NCI-H524 treated with DMSO at 0.1 percent for 48 hours (cell line): ENCODE measurements at places on chromosomes 11 and 22.

DNA sequence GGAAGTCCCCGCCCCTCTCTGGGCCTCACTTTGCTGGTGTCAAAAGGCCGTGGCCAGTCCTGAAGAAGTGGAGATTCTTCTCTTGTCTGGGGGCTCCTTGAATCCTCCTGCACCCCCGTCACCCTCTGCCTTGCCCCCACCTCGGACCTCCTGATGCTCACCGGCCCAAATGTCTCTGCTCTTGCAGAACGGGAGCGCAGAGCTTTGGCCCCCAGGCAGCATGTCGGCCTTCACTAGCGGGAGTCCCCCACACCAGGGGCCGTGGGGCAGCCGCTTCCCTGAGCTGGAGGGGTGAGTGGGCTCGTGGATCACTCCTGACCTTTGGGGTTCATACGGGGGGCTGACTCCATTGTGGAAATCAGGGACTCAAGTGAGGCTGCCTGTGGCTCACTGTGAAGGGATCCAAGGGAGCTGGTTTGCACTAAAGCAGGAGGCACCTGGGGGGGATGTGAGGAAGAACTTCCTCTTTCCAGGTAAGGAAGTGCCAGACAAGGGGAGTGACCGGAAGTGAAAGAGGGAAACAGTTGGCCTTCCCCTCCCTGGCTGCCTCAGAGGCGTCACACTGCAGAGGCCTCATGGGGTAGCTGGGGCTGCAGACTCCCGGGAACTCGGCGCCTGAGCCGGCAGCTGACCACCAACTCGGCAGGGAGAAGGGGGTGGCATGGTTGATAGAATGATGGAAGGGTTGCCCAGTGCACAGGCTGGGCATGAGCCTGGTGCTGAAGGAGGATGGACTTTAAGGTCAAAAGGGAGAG, 23.1 kb downstream of the CSF2RB start:
- DNase-seq: no peak

DNA sequence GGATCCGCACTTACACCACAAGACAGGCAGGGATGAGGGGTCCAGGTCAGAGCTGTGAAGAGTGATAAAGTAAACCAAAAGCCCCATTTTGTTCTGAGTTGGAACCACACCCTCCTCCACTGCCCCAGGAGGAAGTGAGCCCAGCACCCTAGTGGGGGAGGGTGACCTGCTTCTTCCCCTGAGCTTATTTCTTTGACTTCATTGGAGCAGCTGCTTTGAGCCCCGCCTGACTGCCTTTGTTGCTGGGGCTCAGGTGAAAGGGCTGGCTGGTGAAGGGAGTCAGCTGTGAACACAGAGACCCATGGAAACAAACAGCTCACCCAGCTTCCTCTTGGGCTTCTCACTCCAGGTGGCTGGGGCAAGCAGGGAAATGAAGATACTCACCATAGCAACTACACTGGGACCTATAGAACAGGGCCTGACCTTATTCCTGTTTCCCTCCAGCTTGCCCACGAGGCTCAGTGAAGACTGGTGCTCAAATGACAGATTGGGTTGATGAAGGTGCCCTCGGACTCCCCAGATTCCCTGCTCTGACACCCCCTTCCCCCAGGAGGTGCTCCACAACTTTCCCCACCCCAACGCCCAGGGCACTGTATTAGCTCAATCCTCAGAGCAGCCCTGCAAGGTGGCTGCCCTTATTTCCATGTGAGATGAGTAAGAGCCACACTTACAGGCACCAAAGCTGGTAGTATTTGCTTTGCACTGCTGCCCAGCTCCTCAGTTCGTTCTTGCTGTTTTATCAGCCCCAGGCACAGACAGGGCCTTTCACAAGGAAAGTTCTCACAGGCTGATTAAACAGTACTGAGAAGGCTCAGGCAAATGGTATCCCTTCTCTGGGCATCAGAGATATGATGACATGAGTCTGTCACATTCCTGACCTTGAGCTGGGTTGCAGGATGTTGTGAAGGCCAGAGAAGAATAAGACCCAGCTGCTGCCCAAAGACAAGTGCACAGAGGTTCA, 2.4 kb downstream of the UCP2 start:
- DNase-seq: no peak

DNA sequence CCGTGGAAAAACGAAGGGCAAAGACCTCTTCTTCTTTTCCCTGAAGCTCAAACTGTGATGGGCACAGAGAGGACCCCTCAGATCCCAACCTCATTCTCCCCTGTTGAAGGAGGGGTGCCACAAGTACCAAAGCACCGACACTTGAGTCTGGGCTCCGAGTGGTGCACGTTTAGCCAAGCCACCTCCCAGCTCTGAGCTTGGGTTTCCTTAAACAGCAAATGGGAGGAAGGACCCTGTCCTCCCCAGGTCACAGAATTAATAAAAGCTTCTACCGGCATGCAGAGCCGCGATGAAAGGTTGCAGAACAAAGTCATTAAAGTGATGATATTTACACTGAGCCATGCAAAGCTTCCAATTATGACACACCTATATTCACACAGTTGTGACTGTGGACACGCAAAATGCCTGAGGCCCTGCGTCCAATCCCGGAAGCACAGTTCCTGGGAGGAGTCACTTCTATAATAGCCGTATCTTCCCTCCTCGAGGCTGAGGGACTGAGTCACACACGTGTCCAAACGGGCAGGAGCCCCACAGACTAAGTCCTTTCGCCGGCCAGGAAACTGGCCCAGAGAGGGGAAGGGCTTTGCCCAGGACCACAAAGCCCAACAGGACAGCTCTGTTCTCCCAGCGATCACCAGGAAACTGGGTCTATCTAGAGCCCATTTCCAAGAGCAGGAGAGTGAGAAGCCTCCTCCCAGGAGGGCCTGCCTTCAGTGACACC, 922 bp upstream of the CSNK1E start:
- no peak for DNase-seq

DNA sequence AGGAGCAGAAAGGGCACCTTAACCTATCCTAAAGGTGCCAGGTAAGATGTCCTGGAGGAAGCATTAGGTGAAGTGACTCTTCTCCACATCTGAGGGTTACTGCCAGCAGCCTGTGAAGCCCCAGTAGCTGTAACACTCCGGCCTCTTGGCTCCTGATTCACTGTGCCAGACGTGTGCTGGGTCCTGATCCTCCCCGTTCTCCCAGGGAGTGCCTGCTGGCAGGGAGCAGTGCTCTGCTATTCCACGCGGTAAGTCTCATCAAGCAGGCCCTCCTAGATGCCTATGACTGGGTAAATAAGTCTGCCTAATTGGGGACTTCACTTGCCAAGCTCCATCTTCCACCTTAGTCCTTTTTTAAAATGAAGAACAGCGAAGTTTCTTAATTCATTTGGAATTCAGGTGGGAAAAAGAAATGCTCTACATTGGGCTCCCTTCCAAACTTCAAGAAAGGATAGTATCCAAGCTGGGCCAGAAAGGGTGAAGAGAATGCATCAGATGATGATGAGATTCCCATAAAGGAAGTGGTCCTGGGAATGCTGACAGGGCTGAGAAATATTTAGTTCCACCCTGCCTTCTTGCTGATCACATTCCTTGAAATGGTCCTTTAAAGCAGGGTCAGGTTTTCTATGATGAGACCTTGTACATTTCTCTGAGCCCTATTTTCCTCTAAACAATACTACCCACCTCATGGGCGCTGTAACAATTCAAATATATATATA, 188.0 kb downstream of the MAML2 start:
- DNase-seq: no peak

- DNase-seq: no peak
Observed at GRCh38 chr22:30637701-30638114, 2.1 kb downstream of the SLC35E4 start.

DNA sequence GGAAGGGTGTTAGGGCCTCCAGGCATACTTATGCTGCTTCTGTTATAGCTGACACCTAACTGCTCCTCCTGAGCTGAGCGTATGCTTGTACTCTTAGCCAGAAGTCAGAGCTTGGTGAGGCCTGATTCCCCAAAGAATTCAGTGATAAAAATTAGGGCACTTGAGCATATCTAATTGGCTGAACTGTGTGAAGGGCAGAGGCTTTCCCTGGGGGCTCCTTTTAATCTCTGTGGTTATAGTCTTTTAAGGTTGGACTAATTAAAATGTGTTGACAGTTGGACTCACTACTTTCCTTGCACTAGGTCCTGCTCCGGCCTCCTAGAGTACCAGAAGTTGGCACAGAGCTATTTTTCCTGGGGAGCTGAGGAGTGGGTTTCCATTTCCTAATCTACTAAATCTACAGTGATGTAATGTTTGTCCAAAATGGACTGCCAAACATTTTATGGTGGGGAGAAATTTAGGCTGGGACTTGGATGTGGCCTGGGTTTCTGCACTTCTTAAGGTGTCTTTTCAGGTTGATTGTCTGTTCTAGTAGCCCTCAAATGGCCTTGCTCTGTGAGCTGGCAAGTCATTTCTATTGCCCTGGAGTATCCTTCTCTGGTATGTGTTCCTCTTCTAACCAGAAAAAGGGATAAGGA, 18.4 kb downstream of the STIM1 start:
- DNase-seq: no peak

DNA sequence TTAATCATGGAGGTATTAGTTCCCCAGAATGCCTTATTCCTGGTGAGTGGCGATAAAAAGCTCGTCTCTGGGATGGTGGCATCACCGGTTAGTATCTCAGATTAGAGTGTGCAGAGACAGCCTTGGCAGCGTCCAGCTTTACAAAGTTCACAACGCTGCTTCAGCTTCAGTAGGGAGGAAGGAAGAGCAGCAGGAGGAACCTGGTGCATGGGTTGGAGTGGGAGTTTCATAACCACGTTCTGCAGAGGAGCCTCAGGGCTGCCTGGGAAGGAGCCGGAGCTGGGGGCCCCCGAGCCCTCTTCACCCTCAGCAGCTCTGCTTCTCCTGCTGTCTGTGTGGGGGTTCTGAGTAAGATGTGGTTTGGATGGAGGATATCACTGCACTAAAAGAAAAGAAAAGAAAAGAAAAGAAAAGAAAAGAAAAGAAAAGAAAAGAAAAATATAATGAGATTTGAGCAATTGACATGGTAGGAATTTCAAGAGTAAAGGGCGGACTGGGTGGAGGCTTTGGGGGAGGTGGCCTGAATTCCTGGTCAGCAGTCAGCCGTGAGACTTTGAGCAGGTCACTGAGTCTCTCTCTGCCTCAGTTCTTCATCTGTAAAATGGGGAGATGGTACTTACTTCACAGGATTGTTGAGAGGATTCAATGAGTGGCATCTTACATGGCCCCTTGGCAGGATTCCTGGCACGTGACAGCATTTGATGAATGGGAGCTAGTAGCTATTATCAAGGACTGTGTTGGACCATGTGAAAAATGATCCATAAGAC, 6.5 kb downstream of the ASPHD2 start:
- no peak for DNase-seq

DNA sequence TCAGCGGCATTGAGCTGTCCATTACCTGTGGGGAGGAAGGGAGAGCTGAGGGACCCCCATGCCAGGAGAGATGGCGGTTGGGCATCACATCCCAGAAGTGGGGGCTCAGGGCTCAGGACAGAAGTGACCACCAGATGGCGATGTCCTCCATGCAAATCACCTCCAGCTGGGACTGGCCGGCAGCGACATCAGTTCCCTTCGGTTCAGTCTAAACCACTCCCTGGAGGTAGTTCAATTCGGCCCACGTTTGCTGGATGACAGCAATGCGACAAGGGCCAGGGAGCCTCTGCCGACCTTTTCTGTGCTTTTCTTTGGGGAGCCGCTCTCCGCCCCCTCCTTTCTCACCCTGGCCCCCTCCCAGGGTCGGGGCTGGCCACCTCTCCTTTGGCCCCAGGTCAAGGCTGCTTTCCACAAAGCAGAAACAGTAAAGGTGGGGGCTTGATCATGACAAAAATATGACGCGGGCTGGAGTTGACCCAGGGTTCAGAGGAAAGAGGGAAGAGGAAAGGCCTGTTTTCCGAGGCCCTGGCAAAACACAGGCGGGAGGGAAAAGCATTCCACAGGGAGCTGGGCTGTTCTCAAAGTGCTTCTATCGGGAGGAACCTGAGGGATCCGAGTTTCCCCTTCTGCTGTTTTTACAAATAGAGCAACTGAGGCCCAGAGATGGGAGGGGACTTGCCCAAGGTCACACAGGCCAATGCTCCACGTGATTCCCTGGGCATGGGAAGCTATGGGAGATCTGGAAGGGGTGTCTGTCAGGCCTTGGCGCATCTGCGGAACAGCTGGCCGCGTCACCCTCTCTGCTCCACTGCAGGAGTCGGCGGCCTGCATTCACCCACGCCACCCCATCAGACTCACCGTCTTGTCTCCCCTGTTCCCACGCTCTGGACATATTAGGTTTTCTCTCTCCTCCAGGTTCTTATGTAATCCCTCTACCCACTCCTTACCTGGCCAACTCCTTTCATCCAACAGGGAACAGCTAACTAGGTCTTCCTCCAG, 54.7 kb downstream of the FBXO7 start:
- DNase-seq: no peak

DNA sequence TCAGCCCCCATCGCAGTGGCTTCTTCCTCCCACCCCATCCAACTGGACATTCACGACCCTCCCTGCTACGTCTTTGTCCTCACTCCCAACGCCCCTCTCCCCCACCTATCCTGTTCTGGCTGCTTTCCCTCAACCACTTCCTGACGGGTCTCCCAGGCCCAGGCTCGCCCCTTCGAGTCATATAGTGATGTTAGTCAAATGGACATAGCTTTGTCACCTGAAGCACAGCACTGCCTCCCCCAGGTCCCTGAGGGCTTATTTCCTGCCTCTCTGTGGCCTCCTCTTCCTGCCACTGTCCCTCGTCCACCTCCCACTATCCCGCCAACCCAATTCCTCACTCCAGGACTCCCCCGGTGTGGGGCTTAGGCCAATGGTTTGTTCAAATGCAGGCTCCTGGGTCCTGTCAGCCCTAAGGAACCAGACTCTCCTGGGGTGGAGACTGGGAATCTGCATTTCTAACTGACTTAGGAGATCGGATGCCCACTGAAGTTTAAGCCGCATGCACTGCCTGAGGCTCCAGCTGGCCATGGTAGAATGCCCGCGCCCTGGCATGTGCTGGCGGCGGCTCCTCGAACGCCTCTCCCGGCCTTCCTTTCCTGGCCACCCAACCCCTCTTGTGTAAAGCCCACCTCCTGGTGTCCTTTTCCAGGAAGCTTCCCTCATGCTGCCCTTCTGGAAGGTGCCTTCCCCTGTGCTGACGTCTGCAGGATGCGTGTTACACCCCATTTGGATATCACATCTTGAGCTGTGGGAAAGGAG, 18.3 kb downstream of the SUN2 start:
- no peak for DNase-seq
